ENCODE measurements at places on chromosomes 4 and X.

DNA sequence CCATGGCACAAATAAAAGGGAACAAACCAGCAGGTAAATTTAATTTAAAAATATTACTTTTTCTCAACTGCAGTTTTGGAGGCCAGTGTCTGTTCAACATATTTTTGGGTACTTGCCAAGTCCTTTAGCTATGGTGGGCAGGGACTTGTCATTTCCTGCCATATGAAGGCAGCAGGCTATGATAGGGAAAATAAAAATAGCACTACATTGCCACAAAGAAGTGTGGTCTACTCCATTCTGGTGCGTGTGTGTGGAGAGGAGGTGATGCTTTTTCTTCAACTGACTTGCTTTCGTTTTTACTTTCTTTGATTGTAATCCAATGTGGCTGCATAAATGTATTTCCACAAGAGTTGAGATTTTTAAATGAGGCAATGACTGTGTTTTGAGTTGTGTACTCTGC, 17.2 kb downstream of the GPR174 start:
- DNase-seq: peak; percentile 2

GRCh38 chr4:78707793-78708192, 68.4 kb upstream of the BMP2K start:
- no peak for DNase-seq

DNA sequence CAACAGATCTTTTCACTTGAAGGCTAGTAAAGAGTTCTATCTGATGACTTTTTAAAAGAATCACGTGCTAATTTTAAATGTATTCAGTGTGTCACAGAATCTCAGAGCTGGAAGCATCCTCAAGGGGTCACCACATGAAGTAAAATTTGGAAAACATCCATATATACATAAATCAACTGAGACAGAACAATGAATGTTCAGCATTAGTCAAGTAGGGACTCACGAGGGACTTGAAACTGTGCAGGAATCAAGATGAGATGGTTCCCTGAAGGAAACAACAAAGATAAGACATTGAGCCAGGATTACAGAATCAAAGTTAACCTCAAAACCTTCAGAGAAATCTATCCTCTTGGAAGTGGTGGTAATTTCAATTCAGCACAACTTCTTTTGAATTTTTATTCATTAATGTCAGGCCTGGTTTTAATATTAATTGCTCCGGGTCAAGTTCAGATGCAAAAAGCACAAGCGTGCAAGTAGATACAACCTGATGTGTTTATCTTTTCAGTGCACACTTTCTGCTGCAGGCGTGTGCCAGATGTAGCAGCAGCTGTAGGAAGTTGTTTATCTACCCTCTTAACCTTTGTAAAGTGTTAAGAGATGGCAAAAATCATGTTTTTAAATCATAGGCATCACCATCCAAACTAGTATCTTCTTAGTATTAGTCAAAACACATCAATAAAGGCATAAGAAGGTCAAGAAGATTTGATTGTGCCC, 87.7 kb upstream of the SRD5A3 start:
- no peak for DNase-seq

DNA sequence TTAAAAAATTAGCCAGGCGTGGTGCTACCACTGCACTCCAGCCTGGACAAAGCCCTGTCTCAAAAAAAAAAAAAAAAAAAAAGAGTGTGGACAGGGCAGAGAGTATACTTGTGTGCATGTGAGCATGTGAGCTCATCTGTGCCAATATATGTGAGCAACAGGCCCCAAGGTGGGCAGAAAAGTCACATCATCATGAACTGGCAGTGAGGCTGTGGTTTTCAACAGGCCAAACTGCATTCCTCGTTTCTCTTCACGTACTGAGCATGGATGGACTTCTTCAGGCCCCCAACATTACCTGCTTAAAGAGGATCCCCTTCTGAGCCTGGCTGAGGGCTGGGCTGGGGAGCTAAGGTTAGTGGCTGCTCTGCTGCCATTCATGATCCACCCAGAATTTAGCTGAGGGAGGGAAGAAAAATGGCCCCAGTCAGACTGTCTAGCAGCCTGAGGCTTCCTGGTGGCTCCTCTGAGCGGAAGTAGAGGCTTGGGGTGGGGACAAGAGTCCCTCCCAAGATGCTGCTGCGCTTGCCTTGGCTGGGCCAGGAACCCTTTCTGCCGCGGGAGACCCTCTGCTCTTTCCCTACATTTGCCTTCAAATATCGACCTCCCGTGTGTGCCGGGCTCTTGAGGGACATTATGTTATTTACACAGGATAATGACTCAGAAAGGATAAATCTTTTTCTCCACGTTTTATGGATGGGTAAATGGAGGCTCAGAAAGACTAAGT, 55.0 kb downstream of the DIPK2B start:
- DNase-seq: no peak

DNA sequence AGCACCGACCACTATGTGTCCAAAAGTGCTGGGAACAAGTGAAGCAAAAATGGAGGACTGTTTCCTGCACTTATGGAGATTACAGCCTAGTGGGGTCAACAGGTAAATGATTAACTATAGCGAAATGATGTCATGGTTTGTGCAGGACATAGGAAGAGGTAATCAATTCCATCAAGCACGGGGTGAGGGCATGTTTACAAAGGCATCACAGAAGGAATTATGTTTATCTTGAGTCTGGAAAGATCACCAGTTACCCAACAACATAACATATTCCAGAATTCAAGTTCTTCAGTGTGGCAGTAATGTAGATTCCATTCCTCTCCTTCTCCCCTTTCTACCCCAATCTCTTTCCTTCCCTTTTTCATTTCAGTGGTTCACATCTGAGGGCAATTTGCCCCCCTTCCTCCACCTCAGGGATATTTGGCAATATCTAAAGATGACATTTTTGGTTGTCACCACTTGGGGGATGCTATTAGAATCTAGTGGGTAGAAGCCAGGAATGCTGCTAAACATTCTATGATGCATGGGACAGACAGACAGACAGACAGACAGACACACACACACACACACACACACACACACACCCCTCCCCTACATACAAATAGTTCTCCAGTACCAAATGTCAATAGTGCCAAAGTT, 24.1 kb downstream of the FAM47E start:
- DNase-seq: peak; percentile 59

DNA sequence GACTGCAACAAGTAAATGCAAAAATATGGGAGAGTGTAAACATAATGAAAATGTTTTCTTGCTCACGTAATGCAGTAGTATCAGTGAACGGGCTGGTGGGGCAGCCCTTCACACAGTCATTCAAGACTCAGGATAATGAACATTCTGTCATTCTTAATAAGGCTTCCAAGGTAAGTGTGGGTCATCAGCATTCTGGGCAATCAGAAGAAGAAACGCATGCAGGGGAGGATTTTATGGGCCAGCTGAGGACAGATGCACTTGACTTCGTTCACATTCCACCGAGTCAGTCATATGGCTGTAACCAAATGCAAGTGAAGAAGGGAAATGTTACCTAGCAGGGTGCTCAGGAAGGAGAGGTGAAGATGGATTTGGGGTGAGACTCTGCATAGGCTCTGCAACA, 68.0 kb upstream of the MAP9 start:
- no peak for DNase-seq

- no peak for DNase-seq
These were observed at the start of gene TCEAL3 for GRCh38 chrX:103607364-103608305. Gene TCEAL3, plus strand, starts transcription at chrX:103607963. Its CDS starts 1,102 bp downstream, at chrX:103609065.

GRCh38 chrX:51853251-51853650, 40.2 kb upstream of the MAGED1 start:
- DNase-seq: no peak

GRCh38 chrX:75968293-75968692, 183.2 kb upstream of the MAGEE2 start:
- no peak for DNase-seq

DNA sequence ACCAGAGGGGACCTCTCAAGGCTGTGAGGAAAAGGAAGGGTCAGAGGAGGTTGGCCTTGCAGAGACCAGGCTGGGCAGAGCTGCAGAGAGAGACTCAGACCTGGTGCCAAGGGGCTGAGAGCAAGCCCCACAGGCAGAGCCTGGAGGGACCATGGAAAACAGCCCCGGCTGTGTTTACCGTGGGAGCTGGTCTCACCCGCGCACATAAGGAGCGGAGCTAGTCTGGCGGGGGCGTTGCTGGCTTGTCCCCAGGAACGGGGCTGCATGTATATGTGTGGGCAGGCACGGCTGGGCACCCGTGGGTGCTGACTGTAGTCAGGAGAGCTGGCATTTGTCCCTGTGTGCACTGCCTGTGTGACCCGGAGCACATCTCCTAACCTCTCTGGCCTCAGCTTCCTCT, 45.7 kb downstream of the C4orf50 start:
- no peak for DNase-seq

DNA sequence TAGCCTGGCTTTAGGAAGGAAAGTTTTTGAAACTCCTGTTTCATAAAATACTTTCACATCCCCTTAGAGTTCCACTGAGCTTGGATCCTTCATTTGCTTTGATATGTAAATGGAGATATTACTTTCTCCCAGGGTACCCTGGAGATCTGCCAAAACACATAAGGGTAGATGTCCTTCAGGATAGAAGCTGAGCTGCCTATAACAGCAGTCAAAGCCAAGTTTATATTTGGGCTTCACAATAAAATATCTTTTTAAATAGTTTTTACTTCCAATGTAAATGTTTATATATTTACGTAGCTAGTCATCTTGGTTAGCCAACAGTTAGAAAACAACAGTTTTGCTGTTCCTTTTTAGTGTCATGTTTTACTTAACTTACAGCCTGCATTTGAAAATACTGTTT, 742.3 kb upstream of the POU3F4 start:
- DNase-seq: no peak

GRCh38 chr4:52552778-52553177, 106.3 kb downstream of the USP46 start:
- DNase-seq: no peak

DNA sequence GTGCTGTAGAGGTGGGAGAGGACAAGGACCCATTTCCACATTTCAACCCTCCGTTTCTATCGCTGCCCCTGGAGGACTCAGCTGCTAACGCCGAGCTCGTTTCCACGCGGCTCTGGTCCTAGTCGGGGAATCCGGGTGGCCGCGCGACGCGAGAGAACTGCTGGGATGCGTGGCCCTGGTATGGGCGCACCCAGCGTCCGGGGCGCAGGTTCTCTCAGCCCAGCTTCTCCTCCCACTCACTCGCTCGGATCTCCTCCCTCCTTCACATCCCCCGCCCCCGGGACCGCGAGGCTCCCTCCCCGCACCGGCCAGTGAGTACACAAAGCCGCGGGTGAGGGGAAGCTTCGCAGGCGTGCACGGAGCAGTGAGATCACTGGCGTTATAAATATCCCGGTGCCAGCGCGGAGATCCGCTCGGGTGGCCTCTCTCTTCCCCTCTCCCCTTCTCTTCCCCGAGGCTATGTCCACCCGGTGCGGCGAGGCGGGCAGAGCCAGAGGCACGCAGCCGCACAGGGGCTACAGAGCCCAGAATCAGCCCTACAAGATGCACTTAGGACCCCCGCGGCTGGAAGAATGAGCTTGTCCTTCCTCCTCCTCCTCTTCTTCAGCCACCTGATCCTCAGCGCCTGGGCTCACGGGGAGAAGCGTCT, at the start of gene FGF5:
TSS of gene FGF5 (plus strand) at position 412 of the 649 bp plus-strand sequence. CDS start at position 573, 161 bp downstream.
- DNase-seq: peak; percentile 79

- DNase-seq: no peak
These were observed 353.3 kb downstream of the ARHGAP24 start for GRCh38 chr4:85828027-85828890.

- DNase-seq: no peak
These were observed 1.0 kb downstream of the GABRA3 start for GRCh38 chrX:152450076-152450475.

- peak; percentile 5 for DNase-seq
These were observed 106.3 kb upstream of the TEX13D start for GRCh38 chrX:124226129-124226528.

DNA sequence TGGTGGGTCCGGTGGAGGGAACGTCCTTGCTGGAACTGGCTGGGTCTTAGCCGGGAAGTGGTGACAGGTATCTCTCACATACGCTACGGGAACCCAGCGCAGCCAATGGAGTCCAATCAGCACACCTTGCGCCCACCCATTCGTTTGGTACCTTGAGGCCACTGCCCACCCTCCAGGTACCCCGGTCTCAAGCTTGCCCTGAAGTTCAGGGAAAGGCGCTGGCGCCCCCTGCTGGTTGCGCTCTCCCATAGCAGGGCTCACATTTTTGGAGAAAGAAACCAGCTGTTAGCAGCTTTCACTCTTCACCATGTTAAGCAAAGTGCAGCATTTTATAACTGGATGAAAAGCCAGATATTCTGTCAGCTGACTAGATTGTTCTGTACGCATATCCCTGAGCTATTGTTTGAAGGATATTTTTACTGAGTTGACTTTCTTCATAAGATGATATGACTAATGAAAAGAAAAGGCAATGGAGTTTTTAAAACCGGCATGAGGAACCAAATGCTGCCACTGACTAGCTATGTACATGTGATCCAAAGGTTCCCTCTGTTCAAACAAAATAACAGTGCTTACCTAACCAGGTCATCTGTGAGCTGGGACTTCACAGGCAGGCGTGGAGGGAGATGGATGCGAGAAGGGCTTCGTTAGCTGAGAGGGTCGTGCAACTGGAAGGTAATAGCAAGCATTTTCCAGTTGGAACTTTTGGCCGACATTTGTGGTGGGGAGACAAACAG, 43.7 kb downstream of the OTOP1 start:
- peak; percentile 52 for DNase-seq

- no peak for DNase-seq
These were observed 125.1 kb upstream of the FRMPD4 start for GRCh38 chrX:12013211-12013618.

DNA sequence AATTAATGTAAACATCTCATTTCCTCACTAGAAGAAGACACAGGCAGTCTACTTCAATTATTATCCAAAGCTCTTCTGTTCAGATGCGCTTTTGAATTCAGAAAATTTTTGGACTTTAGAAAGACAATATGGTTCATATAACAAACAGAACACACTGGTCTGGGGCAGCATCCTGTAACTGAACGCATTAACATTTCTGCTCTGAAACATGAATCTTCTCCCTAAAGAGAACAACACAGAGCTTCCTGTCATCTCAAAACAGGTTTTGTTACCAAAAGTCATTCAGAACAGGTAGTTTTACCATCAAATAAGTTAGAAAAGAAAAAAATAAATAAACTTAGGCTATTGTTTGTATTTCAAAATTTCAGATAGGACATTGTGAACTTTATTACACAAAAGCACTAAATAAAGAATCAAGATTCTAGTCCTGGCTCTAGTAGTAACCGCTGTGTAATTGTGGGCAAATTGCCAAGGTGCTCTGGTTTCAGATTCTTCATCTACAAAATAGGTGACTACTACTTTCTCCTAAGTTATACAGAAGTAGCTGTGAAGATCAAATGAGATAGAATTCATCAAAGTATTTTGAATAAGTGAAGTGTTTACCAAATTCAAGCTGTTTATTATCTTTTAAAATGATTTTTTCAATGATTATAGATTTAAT, 252.3 kb upstream of the RASGEF1B start:
- DNase-seq: no peak

- no peak for DNase-seq
These were observed 570.6 kb downstream of the SPRY1 start for GRCh38 chr4:123966990-123967769.

GRCh38 chr4:112523764-112524505, 8.0 kb upstream of the NEUROG2 start:
- DNase-seq: peak; percentile 75

All from NB4 (cell line).